ENCODE measurements at places on chromosomes 1 and 21.

DNA sequence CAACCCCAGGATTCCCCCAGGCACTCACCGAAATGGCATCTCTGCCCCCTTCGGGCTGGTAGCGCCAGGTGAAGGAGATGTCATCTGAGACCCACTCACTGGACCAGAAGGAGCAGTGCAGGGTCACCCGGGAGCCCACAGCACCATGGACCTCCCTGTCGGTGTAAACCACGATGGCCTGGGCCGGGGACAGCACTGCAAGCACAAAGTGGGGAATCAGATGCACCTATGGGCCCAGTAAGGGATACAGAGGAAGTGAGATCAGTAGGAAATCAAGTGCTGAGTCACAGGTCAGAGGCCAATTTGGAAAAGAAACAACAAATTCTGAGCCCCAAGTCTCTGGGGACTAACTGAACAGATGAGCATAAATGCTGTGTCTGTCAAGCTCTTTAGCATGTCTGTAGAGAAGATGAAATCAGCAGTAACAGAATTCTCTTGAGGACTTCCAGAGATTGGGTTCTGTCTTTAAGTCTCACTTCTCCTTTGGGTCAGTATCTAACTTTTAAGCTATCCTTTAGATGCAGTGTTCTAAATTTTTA is 2.5 kb downstream of the MPZ start:
- peak; percentile 36 for DNase-seq

GRCh38 chr1:1080122-1080757 is 6.1 kb upstream of the RNF223 start:
- peak; percentile 48 for DNase-seq

- DNase-seq = no peak
Measured at GRCh38 chr1:198220428-198220827, 63.6 kb downstream of the NEK7 start.

DNA sequence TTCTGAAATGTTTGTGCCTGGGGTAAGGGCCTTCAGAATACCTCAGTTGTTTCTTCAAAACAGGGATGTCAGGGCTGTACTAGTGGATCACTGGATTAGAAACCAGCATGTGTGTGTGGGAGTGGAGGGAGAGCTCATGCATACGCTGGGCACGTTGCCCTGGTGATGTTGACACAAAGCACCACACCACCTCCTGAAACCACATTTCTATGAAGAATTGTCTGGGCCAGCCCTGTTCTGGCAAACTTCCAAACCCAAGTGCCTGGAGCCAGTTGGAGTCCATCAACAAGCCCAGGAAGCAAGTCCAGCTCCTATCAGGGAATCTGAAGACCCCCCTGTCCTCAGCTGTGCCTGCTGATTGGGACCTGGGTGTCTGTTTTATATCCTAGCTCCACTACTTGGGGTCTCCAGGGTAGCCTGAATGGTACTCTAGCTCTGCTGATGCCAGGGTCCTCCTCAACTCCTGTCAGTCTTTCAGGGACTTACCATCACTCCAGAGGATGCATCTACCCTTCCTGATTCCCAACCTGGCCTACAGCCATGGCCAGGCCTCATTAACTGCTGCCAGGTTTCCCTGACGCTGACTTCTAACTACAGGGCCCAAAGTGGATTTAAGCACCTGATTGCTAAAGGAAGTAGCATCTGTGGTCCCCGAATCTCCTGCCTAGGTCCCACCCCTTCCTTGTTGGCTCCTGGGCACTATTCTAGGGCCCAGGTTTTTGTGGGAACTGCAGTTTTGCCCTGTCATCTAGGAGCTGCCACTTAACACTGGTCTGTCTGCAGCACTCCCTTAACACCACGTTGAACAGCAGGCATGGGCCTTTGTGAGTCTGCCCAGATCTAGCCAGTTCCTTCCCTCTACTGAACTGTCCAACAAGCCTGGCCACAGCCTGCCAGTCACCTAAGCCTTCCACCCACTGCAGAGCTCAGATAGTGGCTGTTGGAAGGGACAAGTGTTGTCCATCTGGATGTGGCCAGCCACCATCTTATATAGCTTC is 45.5 kb downstream of the LPAR3 start:
- DNase-seq = no peak

- DNase-seq = no peak
Measured at GRCh38 chr1:55285834-55286233, 70.7 kb upstream of the USP24 start.

DNA sequence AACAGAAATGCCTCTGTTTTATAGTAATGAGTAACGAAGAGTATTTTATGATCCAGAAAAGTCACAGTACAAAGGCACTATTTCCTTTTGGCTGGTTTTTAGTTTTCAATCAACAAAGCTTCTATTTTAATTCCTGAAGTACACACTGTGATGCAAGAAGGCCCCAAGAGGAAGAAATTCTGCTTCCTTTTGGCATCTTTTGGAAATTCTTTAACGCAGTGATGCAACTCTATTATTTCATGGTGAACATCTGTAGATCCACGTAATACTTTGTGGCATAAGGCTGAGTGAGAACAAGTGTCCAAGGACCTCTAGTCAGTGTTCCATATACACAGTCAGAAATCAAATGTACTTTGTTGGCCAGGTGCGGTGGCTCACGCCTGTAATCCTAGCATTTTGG is 137.5 kb downstream of the TGFB2 start:
- DNase-seq = no peak

- no peak for DNase-seq
Measured at GRCh38 chr21:14988760-14989159, 76.0 kb downstream of the NRIP1 start.

DNA sequence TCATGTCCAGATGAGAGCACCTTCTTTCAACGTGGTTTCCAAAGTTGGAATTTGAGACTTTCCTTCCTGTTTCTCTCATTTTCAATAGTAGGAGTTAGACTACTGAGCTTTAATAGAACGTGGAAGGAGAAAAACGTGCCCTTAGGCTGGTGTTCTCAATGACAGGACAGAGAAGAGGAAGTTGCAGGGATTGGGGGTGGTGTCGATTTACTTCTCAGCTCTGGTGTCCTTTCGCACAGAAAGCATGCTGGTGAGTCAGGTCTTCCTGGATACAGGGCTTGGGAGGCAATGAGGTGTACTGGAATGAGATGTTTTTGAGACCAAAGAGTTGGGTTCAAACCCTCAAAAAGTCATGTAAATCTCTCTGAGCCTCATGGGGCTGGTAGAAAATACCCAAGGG is 67.1 kb downstream of the HIVEP3 start:
- no peak for DNase-seq

- peak; percentile 11 for DNase-seq
Measured at GRCh38 chr21:44550807-44551206, 498 bp downstream of the KRTAP10-2 start.

GRCh38 chr1:224736619-224737352 is 120.7 kb downstream of the CNIH3 start:
- no peak for DNase-seq

- DNase-seq = no peak
Measured at GRCh38 chr1:77319036-77319705, 37.4 kb downstream of the AK5 start.

DNA sequence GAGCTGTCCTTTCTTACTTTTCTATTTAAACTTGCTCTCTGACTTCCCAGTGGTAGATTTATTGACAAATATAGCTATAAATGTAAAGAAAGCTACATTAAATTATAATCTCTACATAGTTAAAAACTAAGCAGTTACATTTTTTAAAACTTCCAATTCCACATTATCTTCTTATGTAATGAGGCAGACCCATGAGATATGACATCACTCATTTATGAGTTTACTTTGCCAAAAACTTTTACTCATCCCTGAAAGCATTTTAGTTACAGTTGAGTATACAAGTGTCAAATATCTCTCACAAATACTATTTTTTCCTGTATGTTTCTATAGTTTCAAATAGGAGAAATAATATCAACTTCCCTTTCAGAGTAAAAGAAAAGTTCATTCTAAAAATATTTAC is 3.8 kb downstream of the NMNAT2 start:
- no peak for DNase-seq

GRCh38 chr21:45862543-45863207 is 118.9 kb upstream of the COL6A1 start:
- no peak for DNase-seq

DNA sequence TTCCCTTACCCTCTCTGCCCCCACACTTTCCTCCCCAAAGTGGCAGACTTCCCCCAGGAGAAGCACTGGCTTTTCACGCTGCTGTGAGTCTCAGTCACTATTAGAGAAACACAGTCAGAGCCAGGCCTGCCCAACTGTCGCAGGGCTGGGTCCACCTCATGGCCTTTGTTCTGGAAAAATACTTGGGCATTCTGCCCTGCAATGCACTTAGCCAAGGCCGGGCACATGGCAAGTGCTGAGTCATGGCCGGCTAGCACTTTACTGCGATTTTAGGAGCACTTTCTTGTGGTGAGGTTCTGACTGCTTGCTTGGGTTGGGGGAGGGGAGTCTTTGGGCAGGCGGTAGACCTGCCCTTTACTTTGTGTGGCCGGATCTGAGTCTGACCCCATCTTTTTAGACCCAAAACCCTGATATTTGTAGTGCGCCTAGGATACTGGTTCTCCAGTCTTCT is 7.7 kb downstream of the EPHX1 start:
- DNase-seq = no peak

DNA sequence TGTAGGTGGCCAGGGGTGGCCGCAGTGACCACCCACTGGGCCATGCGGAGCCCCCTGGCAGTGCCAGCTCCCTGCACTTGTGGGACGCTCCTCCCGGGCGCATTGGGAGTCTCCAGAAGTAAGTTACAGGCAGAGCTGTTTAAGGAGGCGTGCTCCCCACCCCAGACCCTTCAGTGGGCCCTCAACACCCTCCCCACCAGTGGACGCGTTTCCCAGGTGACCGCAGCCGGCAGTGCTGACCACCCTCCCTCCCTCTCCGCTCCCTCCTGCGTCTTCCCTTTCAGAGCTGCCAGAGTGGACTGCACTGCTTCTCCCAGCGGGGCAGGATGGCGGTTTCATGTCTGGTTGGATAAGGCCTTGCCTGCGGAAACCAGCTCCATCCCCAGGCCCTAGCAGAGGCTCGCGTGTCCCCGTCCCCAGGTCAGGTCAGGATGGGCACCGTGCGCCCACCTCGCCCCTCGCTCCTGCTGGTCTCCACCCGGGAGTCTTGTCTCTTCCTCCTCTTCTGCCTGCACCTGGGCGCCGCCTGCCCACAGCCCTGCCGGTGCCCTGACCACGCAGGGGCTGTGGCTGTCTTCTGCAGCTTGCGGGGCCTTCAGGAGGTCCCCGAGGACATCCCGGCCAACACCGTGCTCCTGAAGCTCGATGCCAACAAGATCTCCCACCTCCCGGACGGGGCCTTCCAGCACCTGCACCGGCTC is 1.1 kb downstream of the LRRC3 start:
- no peak for DNase-seq
